AG04450 (cell line): ENCODE measurements at places on chromosomes 1 and 21.

- no peak for DNase-seq
These were observed 52.5 kb downstream of the LHX4 start for GRCh38 chr1:180282401-180283044.

- no peak for DNase-seq
These were observed 156.3 kb downstream of the CRB1 start for GRCh38 chr1:197424380-197424779.

GRCh38 chr1:59952065-59952464 is 25.5 kb upstream of the CYP2J2 start:
- no peak for DNase-seq

DNA sequence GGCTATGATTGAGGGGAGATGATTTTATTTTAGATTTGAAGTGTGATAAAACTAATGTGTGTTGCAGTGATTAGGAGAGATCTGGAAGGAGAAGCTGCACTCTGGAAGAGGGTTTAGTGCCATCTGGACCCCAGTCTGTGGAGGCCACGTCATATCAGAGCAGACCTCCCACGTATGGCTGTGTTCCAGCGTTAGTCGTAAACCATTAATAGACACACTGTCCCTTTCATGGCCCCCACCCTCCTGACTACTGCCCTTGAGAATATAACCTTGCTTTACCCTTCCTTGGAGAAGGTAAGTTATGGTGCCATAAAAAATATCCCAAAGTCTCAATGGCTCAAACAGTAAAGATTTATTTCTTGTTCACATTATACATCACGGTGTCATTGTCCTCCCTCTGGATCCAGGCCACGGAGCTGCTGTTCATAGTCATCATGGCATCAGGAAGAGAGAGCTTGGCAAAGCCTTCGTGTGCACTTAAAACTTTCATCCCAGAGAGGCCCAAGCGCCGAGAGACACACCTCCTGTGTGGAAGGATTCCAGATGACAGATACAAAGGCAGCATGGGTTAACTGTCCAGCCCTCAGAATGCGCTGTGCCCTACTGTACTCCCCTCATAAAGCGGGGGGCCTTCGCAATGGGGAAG is 33.2 kb downstream of the RHOU start:
- no peak for DNase-seq

GRCh38 chr1:240562111-240562590 is 49.8 kb downstream of the GREM2 start:
- peak; percentile 21 for DNase-seq

- peak; percentile 83 for DNase-seq
These were observed at the start of gene COP1 for GRCh38 chr1:176206961-176207902. COP1 (minus strand) TSS chr1:176207286; CDS start chr1:176206978, 308 bp downstream.

- DNase-seq, result peak; percentile 39
These were observed 101.6 kb upstream of the PALMD start for GRCh38 chr1:99544328-99544727.

GRCh38 chr1:244383278-244383884 is 68.3 kb downstream of the ADSS2 start:
- no peak for DNase-seq

DNA sequence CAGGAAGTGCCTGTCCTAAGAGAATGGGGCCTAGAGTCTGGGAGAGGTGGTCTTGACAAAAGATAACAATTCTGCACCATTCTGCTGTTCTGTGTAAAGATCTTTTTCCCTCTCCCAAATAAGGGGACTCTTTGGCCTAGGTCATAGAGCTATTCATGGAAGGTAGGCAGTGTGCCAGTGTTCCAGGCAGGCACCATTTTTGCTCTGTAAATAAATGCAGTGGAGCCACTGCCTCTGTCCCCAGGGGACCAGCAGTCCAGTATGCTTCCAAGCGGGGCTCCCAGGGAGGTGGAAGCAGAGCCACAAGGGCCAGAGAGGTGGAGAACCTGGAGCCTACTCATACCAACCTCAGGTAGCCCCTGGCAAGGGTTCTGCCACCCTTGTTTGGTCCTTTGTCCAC is 25.9 kb downstream of the KCNA2 start:
- DNase-seq, result no peak

DNA sequence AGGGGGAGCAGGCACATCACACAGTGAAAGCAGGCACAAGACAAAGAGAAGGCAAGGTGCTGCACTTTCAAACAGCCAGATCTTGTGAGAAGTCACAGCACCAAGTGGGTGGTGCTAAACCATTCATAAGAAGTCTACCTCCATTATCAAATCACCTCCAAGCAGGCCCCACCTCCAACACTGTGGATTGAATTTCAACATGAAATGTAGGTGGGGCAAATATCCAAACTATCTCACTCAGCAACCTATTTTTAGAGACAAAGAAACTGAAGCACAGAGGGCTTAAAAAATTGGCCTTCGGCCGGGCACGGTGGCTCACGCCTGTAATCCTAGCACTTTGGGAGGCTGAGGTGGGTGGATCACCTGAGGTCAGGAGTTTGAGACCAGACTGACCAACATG is 90.4 kb downstream of the UBE2U start:
- no peak for DNase-seq

DNA sequence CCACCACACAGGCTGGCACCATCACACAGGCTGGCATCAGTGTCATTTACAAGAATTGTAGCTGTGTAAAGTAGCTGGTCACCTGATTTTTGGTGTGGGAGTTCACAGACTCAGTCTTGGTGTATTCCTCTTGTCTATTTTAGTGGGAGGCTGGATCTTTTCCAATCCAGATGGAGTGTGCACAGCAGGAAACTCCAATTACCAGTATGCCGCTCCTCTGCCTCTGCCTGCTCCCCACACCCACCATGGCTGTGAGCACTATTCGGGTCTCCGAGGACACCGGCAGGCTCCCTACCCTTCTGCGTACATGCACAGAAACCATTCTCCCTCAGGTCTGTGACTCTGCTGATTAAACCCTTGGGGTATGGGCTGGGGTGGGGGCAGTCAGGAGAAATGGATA is 24.2 kb downstream of the TBX19 start:
- no peak for DNase-seq

GRCh38 chr1:73979684-73980083 is 218.3 kb downstream of the LRRIQ3 start:
- no peak for DNase-seq

GRCh38 chr1:161196521-161197451 is 2.1 kb downstream of the ADAMTS4 start:
- peak; percentile 59 for DNase-seq

DNA sequence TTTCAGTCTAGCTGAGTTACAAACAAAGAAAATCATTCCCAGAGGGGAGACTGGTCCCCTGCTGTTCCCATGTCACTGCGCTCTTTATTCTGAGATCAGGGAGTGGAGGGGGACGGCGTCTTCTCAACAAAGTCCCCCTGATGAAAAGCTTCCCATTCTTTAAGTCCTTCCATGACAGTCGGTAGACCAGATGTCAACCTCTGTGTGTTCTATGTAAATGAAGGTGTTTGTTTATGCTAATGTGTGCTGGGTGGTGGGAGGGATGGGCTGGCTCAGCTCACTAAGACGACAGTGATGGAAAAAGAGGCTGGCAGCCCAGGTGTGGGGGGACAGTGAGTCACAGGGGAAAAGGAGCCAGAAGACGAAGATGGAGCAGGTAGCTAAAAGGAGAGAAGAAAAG is 148.2 kb upstream of the KLHDC7A start:
- no peak for DNase-seq

GRCh38 chr1:39204441-39205081 is at the start of gene MACF1:
MACF1 (plus strand) TSS chr1:39204695; CDS start chr1:39205023, 328 bp downstream.
- DNase-seq, result peak; percentile 85

GRCh38 chr21:45551316-45551715 is 9.1 kb upstream of the SLC19A1 start:
- no peak for DNase-seq

DNA sequence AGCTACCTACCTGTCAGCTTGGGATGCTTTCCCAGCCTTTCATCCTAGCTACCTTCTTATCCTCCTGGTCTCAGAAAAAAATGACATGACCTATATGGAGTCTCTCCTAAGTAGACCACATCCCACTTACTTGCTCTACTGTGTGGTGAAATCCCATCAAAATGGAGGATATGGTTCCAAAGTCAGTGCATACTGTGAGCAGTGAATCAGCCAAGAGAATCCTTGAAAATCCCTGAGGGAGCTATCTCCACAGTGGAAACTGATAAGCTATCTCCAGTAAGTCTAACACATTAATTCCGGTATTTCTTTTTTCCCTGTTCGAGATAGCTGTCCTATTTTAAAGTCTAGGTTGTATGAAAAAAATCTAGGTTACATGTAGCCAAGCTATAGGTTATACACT is 189.7 kb downstream of the FGGY start:
- DNase-seq, result no peak
